ENCODE measurements at places on chromosomes 16 and 17.

- no peak for DNase-seq
These were observed 11.2 kb upstream of the ADAM11 start for GRCh38 chr17:44747566-44747965.

DNA sequence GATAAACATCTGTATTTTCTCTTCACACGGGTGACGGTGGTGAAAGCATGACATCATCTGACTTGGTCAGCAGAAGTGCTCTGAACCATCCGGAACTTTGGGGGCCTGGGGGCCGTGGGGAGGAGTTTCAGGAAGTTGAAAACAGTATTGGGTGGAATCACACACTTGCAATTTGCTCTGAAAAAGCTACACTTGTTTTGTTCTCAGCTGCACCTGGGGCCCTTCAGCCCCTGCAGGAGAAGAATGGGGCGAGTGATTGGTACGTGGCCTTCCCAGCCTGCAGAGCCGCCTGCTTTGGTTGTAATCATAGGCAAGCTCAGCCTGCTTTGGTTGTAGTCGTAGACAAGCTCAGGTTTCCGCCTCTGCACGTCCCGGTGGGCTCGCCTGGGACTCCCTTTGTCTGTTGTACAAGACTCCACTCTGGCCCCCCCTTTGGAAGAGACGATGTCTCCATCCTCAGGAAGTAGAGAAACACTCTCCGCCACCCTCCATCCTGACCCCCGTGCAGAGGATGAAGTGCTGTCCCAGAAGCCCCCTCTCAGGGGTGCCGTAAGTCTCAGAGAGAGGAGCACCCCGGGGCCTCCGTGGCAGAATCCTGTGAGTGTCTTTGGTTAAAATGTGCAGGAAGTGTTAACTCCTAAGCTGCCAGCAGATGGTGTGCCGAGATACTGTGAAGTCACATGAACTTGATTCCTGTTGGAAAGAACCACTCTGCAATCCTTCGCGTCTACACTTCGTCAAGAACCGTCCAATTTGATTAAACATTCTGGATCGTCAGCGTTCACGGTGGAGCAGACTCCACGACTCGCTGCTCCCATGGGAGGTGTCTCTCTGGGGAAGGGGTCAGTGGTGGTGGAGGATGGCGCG is 5.4 kb downstream of the BANP start:
- DNase-seq: peak; percentile 83

- DNase-seq: peak; percentile 86
These were observed 40.3 kb downstream of the CYB561 start for GRCh38 chr17:63405741-63406261.

GRCh38 chr16:1184156-1184868 is 31.4 kb downstream of the CACNA1H start:
- no peak for DNase-seq

GRCh38 chr16:15915555-15916081 is 27.2 kb upstream of the CEP20 start:
- DNase-seq: no peak

DNA sequence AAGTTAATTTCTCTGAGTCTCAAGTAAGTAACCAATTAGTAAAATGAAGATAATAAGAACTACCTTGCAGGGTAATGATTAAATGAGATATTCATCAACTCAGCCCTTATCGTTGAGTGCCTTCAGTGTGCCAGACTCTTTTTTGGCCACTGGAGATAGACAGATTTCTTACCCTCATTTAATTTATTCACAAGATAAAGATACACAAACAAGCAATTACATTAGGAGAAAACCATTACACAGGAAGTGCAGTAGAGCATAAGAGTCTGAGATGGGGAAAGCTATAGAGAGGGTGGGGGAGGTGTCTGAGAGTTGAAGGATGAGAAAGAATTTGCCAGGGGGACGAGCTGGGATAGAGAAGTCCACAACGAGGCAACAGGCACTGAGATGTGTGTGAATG is 72.5 kb upstream of the BCAR1 start:
- no peak for DNase-seq

DNA sequence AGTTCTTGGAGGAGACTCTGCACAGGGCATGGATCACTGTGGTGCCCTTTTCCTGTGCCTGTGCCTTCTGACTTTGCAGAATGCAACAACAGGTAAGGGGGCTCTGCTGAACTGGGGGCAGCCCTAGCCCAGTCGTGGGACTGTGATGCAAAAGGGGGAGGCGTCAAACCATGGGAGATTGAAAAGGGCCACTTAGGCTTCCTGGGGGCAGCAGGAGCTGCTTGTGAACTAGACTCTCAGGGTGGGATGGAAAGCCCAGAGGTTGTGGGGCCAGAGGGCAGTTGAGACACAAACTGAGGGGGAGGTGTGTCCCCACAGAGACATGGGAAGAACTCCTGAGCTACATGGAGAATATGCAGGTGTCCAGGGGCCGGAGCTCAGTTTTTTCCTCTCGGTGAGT is 19.6 kb downstream of the ADGRG5 start:
- no peak for DNase-seq

DNA sequence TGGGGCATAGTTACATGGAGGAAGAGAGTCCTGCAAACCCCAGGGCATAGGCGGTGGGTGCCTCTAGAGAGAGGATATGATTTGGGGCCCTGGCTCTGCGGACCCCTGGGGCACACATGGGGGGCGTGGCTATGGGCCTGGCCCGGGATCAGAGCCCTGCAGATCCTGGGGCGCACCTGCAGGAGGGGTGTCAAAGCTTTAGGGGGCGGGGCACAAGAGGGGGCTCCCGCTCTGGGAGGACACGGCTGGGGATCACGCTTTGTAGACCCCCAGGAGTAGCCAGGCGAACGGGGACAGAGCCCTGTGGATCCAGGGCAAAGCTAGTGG is 497 bp downstream of the BCL7C start:
- DNase-seq: no peak

DNA sequence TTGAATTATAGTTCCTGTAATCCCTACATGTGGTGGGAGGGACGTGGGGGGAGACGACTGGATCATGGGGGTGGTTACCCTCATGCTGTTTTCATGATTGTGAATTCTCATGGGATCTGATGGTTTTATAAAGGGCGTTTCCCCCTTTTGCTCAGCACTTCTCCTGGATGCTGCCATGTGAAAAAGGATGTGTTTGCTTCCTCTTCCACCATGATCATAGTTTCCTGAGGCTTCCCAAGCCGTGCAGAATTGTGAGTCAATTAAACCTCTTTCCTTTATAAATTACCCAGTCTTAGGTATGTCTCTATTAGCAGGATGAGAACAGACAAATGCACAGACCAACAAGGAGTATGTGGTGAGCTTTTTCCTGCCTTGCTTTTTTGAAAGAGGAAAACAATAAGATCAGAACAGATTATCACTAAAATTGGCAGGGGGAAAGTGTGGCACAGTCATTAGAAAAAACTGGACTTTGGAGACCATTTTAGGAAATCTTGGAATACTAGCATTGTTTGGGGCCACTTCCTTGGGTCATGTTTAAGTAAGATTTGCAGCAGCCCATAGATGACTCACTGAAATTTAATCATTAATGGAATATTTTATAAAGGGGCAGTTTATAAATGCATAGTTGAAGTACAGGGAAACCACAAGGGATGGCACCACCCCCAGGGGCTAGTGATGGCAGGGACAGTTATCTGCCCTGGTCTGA is 352.8 kb downstream of the CDH13 start:
- DNase-seq: peak; percentile 73

DNA sequence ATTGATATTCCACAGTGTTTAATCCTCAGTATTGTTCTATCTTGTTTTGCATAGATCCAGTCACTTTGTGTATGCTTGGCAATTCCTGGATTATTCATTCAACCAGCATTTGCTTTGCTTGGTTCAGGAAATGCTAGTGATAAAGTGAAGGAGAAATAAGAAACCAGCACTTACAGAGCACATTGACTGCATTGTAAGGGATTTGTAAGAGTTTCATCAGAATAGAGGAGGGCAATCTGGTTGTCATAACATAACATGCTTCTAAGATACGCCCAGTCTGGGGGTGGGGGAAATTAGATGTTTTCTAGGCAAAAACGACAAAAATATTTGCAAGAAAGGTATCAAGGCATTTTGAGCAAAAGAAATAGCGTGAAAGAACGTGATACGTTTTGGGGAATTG is 40.4 kb downstream of the TNRC6A start:
- no peak for DNase-seq

GRCh38 chr16:79253100-79253631 is 347.4 kb downstream of the MAF start:
- DNase-seq: no peak

DNA sequence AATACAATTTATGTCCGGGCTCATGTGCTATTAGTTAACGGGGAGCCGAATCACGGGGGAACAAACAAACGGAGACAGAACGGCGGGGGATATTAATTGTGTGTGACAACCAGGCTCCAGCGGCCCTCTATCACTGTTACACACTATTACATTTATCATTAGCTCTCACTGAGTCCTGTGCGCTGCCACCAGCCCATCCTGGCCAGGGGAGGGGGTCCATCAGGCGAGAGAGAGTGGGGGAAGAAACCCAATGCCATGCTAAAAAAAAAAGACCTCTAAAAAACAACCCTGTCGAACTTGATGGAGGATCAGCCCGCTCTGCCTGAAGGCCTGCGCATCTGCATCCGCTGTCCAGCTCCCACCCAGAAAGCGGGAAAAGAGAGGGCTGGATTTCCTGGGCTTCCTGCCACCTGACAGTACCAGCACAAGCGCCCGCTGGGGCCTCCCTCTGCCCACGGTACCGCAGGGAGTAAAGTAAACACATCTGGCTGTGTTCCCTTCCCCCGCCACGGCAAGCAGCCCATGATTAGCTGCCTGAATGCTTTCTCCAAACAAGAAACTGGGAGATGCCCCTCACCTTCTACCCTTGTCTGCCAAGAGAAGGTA is 41.7 kb downstream of the PIPOX start:
- no peak for DNase-seq

GRCh38 chr16:15605839-15606517 is 37.0 kb downstream of the MARF1 start:
- no peak for DNase-seq

DNA sequence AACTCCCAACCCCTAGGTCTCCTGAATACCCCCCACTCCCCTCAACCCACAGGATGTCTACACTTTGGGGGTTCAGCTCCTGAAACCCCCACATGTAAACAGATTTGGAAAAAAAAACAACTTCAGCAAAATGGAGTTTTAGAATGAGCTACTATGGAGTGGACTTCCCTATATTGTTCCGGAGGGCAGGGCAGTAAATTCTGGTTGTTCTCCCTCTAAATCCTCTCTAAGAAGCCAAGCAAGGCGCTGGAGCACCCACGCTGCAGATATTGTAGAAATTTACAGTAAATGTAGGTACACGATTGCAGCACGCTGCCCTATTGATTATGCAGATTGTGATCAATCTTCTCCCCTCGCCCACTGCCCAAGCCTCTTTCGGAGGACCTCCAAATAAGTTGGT is 8.5 kb upstream of the ZFHX3 start:
- DNase-seq: no peak

DNA sequence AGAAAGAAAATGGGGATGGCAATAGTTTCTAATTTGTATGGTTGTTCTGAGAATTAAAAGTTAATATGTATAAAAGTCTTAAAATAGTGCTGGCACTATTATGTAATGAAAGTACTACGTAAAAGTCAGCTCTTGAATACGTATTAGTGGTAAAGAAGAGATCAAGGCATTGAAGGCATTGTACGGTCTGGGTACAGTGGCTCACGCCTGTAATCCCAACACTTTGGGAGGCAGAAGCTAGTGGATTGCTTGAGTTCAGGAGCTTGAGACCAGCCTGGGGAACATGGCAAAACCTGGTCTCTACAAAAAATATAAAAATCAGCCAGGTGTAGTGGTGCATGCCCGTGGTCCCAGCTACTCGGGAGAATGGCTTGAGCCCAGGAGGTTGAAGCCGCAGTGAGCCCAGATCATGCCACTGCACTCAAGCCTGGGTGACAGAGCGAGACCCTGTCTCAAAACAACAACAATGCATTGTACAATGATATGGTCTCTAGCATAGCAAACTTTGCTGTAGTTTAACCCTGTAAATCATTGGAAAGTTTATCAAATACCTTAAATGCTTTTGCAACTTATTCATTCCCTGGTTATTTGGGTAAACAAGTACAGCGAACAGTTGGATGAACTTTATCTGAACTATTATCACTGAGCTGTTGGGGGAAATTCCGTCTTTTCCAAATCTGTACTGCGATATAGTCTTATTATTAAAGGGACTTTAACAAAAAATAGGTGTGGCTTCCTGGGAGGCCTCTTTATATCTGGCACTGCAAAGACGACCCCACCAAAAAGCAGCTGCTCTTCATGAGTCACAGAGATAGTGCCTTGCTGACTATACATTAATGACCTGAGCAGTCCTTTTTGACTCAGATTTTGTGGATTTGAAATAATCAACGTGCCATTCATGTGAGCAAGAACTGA is 73.6 kb downstream of the GPRC5B start:
- DNase-seq: peak; percentile 46

GRCh38 chr16:67088551-67088950 is 21.2 kb upstream of the PHAF1 start:
- no peak for DNase-seq

DNA sequence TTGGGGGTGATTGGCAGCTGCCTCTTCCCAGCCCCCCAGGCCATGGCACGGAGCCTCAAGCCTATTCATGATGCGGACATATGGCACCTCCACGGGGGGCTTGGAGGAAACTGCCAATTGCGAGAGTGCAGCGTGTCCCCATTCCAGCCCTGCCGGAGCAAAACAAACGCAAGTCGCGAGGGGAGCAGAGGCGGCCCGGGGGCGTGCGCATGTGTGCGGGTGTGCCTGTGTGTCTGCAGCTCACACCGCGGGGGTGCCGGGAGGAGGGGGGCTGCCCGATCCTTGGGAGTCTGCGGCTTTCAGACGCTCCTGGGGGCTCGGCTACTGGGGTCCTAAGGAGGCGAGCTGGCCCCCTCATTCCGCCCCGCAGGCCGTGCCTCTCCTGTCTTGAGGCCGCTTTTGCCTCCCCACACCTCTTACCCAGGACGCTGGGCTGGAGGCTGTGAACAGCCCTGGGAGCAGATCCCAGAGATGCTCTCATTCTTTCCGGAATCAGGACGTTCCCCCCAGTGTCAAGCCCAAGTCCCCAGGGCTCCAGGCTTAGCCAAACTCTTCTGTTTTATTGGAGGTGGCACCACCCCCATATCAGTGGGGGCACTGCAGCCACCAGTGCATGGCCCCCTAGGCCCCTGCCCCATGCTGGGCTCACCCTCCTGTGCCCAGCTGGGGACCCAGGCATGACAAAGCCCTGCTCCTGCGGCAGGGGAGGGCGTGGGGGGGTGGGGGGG is 29.1 kb downstream of the ENDOV start:
- DNase-seq: no peak

DNA sequence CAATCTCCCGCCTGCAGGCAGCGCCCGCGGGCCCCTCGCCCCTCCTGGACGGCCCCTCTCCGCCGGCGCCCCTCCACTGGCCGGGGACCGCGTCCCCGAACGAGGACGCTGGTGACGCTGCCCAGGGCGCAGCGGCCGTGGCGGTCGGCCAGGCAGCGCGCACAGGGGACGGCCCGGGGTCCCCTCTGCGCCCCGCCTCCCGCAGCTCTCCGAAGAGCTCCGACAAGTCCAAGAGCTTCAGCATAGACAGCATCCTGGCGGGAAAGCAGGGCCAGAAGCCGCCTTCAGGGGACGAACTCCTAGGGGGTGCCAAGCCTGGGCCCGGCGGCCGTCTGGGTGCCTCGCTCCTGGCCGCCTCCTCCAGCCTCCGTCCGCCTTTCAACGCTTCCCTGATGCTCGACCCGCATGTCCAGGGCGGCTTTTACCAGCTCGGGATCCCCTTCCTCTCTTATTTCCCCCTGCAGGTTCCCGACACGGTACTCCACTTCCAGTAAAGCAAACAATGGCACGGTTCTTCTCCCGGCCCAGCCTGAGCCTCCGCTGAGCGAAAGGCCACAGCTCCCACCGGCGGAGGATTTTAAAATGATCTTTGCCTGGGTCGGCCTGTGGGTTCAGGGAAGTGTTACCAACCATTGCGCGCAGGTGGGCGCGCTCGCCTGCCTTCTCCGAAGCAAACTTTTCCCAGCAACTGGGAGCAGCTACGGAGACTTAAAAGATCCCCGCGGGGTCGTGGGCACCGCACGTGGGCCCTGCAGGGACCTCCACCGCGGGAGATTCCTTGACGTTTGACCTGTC is 1.1 kb downstream of the FOXL1 start:
- peak; percentile 57 for DNase-seq
